ENCODE measurements at places on chromosomes 3 and 15. TPM values are rescaled to one million over a fixed set of nuclear protein-coding genes. Genes with fewer than 3 reads are reported as not detected.

Gene CAMK2N2
- not detected for polyA plus RNA-seq

Gene SCN5A
- 0.01 TPM for polyA plus RNA-seq

Gene AVEN
- polyA plus RNA-seq, result 2.9 TPM

Gene ST3GAL6
- polyA plus RNA-seq, result 0.91 TPM

Gene CKMT1B
- polyA plus RNA-seq, result not detected

Gene LYZL4
- not detected for polyA plus RNA-seq

Gene DPP8
- 28.3 TPM for polyA plus RNA-seq

Gene STAC
- not detected for polyA plus RNA-seq

Gene EPHA6
- polyA plus RNA-seq, result not detected

Gene MIX23
- polyA plus RNA-seq, result 17.4 TPM

DNA sequence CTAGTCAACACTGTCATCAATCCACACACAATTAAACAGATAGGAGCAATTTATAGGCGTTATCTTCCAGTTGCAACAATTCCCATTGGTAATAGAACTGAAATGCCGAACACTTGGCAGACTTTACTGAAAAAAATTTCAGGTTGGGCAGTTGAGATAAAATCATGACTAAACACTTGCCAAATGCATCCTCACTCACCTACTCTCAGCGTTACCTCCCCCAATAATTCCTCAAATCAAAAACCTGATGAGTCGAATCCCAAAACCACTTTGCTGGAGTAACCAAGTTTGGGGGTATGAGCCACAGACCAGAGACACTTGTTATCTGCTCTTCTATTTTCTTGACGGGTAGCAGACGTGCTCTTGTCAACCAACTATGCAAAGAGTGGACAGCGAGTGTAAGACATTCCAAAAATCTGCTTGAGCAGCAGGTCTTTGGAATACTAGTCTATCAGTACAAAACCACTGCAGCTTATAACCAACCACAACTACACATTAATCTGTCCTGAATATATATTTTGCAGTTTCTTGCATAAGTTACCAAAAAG, 30.3 kb downstream of the PPP1R2 start:
- no peak for DNase-seq

DNA sequence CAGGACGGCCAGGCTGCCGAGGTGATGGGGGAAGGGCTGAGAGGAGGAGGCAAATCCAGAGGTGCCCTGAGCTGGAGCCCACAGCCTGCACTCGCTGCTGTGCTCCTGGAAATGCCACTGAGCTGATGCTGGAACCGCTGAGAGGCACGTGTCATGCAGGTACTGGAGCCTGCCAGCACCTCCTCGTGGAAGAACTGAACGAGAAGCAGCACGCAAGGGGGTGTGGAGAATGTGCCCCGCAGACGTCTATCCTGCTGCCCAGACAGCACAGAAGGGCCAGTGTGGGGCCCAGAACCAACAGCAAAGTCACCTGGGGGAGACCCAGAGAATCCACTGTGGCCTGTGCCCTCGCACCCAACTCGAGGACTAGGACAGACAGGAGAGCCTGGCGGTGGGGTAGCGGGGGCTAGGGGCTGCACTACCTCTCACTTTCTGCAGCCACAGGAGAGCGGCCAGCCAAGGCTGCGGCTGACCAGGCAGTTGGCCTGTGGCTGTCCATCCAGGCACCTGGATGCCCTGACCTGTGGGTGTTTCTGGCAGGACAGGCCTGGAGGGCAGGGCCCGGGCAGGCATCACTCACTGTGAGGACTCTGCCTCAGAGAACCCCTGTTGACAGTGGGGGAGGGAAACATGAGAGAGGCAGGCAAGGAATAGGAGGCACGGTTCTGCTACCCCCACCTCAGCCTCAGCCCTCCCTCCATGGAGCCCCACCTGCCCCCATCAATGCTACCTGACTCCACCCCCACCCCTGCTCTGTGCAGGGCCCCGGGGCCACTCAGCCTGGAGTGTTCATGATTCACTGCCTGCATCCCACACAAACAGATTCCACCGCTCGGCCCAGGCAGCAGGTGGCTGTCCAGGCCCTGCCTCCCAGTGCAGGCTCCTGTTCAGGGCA, 213.1 kb downstream of the TBC1D2B start:
- no peak for DNase-seq

DNA sequence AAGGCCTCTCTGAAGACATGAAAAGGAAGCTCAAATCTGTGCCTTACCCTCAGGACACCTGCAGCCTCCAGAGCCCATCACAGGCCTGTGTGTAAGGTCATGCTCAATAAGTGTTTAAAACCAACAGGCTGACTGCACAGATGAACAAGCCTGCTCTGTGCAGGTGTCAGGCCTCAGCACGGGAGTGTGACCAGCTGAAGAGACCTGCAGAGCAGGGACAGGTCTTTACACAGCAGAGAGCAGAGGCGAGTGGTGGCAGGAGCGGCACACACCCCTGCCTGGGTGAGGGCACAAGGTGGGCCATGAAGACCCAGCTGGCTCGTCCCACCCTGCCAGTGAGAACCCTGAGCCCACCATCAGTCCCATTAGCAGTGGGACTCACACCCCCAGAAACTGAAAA, 56.9 kb downstream of the ROPN1B start:
- peak; percentile 32 for DNase-seq

- no peak for DNase-seq
Measured at GRCh38 chr3:169524131-169524530, 139.4 kb downstream of the MECOM start.

- DNase-seq, result no peak
Measured at GRCh38 chr3:88311826-88312225, 162.1 kb downstream of the C3orf38 start.

DNA sequence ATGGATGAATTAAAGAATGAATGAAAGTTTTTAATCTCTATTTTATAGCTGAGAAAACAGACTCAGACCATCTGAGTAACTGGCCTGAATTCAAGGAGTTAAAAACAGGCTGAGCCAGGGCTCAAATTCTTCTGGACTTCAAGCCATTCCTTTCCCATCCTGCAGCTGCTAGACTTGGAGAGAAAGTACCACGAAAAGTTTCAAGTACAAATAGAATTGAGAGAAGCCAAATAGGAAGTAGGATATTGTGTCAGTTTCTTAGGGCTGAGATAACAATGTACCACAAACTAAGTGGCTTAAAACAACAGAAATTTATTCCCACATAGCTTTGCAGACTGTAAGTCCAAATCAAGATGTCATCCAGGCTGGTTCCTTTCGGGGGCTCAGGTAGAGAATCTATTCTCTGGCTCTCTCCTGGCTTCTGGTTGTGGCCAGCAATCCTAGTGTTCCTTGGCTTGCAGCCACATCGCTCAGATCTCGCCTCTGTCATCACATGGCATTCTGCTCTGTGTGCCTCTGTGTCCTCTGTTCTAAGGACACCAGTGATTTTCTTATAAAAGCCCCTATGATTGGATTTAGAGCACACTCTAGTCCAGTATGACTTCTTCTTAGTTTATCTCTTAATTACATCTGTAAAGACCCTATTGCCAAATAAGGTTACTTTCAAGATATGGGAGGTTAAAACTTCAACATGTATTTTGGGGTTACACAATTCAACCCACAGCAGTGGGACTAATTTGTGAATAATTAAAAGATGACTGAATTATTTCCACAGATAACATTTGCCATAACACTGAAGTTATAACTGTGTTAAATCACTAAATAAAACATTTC, 25.7 kb upstream of the GOLIM4 start:
- DNase-seq, result no peak

GRCh38 chr3:102791641-102792589, 357.1 kb downstream of the ZPLD1 start:
- no peak for DNase-seq

GRCh38 chr3:133965906-133966305, 63.8 kb downstream of the SLCO2A1 start:
- no peak for DNase-seq

- DNase-seq, result no peak
Measured at GRCh38 chr3:32865383-32865782, 47.6 kb downstream of the TRIM71 start.

- peak; percentile 49 for DNase-seq
Measured at GRCh38 chr15:37995461-37996347, 61.3 kb downstream of the TMCO5A start.

DNA sequence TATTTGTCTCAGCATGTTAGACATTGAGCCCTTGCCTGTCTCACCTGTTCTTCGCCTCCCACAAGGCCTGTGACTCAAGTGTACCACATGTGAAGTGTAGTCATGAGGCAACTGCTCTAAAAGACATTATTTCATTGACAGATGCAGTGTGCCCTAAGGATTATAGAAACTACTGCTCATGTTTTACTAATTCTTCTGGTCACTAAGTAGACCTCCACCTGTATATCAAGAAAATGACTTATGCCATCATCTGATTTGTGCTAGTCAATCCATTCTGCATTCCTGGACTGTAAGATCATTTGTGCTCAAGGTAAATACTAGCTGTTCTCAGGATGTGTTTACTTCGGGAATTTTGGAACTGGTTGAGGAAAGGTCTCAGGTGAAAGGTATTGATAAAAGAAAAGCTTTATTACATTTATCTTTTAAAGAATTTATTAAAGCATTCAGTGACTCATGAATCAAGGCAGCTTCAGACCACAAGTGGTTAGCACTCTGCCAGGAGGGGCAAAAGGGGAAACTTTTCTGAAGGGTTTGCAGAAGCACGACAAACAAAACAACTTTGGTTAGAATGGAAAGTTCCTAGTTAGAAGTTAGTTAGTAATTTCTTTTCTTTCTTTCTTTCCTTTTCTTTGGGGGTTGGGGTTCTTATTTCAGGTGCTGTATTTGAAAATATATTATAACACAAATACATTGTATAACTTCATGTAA, 465.3 kb upstream of the CBLB start:
- DNase-seq, result no peak

DNA sequence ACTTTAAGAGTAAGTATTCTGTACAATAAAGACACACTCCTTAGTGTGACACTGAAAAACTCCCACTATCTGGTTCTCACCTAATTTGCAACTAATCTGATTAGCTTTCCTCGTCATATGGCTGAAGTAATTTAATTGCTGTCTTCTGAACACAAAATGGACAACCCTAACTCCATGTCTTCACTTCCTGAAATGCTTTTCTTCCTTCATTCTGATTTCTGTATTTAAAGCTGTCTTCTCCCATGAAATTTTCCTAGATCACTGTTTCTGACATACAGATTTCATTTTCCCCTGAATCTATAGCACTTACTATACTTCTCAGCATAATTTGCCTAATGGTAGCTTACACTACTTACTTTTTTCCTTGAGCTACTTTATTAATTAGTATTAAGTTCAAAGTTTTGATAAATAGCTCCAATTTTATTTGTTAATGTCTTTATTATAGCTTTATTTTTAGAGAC, 6.3 kb downstream of the CCPG1 start:
- no peak for DNase-seq

- no peak for DNase-seq
Measured at GRCh38 chr3:45807133-45807532, 10.8 kb upstream of the SLC6A20 start.

DNA sequence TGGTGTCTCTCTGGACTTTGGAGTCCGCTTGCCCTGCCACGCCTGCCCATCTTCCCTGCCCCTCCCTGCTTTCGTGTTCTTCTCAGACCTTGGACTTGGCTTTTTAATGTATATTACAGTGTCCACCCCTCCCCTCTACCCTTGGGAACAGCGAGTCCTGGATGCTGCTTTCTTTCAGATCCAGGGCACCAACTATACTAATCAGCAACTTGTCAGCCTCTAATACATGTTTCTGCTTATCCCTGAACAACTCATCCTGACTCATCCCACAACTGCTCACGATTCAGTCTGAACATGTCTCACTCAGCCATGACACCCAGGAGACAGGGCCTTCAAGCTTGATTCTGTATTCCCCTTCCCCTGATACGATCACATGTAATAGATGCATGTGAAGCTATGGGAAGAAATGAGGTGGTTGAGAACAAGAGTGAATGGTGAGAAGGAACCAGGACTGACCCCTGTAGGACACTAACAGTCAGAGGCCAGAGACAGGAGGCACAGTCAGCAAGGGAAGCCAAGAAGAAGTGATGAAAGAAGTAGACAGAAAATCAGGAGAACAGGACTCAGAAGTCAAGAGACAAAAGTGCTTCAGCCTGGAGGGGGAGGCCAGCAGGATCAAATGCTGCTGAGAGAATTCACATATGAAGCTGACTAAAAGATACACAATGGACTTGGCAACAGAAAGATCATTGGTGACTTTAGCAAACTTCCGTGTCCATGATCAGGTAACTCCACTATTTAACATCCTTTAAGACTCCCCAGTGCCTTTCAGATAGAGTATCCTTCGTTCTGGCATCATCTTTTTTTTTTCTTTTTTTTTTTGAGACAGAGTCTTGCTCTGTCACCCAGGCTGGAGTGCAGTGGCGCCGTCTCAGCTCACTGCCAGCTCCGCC, 35.4 kb downstream of the BCL2L10 start:
- no peak for DNase-seq

GRCh38 chr15:41695750-41696436, 35.7 kb downstream of the MGA start:
- DNase-seq, result peak; percentile 80

DNA sequence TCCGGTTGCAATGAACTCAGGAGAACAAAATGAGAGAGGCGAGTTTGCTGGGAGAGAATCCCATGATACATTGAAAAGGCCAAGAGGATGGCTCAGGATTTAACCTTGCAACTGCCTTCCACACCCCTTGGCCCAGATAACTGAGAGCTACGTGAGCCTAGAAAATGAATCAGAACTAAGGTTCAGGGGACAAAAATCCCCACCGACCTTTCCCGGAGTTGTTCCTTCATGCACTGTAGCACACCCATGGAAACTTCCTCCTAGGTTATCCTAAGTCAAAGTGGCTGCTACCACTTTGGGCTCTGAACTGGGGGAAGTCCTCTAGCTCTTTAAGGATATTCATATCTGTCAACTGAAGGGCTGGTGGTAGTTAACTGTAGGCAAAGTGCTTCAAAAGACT, 58.3 kb upstream of the SLC4A7 start:
- no peak for DNase-seq

DNA sequence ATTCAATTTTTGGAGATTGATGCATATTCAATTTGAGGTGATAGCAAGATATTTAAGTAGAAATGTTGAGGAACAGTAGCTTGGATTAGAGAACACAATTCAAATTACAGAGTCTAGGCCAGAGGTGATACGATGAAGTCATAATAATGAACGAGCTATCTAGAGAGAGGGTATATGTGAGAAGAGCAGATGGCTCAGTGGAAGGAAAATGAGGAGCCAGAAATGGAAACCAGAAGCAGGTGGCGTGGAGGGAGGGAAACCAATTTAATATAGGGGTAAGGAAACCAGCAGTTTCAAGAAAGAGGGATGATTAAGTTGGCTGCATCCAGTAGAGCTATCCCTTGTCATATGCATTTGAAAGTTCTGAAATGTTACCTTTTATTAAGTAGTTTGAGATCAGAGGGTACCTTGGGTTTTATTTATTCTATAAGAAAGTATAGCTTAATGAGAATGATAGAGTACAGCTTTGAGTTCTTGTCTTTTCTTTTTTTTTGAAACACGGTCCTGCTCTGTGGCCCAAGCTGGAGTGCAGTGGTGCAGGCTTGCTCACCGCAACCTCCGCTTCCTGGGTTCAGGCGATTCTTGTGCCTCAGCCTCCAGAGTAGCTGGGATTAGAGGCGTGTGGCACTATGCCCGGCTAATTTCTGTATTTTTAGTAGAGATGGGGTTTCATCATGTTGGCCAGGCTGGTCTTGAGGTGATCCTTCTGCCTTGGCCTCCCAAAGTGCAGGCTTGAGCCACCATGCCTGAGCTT, 22.1 kb downstream of the NCK1 start:
- DNase-seq, result no peak

Data from B cell (primary cell).